ENCODE measurements at places on chromosomes 11 and 22.
A peak's percentile ranks its signal among the peaks of the same experiment; 100 is the strongest.

- DNase-seq: no peak
Measured at GRCh38 chr11:72787216-72788104, 6.4 kb downstream of the STARD10 start.

DNA sequence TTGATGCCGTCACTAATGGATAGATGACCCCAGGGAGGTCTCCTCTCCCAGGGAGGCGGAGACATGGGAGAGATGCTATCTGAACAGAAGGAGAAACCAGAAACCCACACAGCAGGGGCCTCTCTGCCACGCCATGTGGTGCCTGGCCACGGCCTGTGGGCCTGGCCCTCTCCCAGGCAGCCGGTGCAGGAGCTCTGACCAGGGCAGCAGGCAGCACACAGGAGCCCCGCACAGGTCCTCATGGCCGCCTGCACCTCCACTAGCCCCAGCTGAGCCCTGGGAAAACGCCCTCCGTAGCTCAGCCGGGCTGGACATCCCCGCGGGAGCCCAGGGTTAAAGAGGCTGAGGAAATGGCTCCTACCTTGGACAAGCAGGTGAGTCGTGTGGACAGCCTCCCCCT is 19.8 kb downstream of the IGSF9B start:
- no peak for DNase-seq

- DNase-seq: peak; percentile 86
Measured at GRCh38 chr11:9535189-9535781, 38.2 kb upstream of the WEE1 start.

GRCh38 chr22:43995057-43995685 is 28.9 kb upstream of the PARVB start:
- DNase-seq: no peak

DNA sequence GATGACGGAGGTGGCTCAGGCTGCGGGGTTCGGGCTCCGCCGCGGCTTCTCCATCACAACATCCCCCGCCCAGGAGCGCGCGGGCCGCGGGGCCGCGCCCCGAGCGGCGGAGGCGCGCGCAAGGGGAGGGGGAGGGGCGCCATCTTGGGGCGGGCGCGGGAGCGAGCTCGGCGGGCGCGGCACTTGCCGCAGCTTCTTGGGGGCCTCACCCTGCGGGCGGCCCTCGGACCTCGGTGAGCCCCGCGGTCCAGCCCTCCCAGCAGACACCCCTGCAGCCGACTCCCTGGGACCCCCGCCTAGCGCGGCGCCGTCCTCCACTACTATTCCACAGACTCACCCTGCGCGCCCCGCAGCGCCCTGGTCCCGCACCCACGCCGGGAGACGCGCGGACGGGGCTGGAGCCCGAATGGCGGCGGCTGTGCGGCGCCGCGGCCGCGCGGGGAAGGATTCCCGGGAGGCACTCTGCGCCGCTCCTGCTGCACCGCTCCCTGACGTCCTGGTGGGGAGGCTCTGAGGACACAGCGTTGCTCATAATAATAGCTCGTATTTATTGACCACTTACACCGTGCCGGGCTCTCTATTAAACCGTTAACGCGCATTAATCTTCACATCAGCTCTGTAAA is at the start of gene APBB1:
Gene APBB1 (minus strand): TSS at position 86 of the 623 bp plus-strand sequence. CDS start 7,747 bp downstream, outside the sequence.
- peak; percentile 72 for DNase-seq

DNA sequence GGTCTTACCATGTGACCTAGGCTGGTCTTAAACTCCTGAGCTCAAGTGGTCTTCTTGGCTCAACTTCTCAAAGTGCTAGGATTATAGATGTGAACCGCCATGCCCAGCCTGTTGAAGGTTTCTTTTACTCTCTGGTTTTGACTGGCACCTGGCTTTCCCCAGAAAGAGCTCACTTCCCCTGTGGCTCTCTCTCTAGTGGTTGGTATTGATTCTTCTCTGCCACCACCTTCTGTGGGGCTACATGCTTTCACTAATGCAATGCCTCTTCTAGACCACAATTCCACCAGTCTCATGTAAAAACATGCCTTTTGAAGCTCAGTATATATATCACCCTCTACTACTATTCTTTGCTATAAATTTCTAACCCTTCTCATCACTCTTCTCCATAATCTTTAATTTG is 67.2 kb downstream of the CCDC83 start:
- no peak for DNase-seq
